ENCODE measurements at places on chromosomes 6 and 20.
A peak's percentile ranks its signal among the peaks of the same experiment; 100 is the strongest.

GRCh38 chr6:99609905-99610489 lies 3.4 kb downstream of the PRDM13 start:
- no peak for DNase-seq

- DNase-seq = no peak
These were observed 27.9 kb upstream of the EEF1A1 start for GRCh38 chr6:73548458-73549446.

DNA sequence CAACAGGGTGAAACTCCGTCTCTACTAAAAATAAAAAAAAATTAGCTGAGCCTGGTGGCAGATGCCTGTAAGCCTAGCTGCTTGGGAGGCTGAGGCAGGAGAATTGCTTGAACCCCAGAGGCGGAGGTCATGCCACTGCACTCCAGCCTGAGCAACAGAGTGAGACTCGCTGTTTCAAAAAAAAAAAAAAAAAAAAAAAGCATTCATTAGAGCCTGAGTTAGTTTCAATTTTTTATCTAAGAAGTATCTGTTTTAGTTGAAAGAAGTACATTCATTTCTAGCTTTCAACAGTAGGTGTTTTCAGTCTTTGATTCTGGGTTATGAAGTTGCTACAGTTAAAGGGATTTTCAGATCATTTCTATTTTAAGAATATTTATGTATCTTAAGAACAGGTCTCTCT lies 42.2 kb downstream of the ZNF292 start:
- no peak for DNase-seq

- peak; percentile 28 for DNase-seq
These were observed at the start of gene GID8 for GRCh38 chr20:62938105-62938888. GID8 (plus strand) TSS chr20:62938147; CDS start chr20:62941503, 3,356 bp downstream.

- no peak for DNase-seq
These were observed 8.5 kb downstream of the TP53INP2 start for GRCh38 chr20:34712525-34713192.

GRCh38 chr6:121055572-121056163 lies 278.6 kb downstream of the TBC1D32 start:
- DNase-seq = no peak

- DNase-seq = no peak
These were observed 202.9 kb downstream of the ZNF217 start for GRCh38 chr20:53390770-53391169.

- no peak for DNase-seq
These were observed 13.4 kb downstream of the HLA-DOB start for GRCh38 chr6:32803416-32803815.

Data from effector CD4-positive, alpha-beta T cell (primary cell).